ENCODE measurements at places on chromosomes 7 and 10.

GRCh38 chr7:43701500-43701854 lies 27.8 kb downstream of the COA1 start:
- DNase-seq = no peak

DNA sequence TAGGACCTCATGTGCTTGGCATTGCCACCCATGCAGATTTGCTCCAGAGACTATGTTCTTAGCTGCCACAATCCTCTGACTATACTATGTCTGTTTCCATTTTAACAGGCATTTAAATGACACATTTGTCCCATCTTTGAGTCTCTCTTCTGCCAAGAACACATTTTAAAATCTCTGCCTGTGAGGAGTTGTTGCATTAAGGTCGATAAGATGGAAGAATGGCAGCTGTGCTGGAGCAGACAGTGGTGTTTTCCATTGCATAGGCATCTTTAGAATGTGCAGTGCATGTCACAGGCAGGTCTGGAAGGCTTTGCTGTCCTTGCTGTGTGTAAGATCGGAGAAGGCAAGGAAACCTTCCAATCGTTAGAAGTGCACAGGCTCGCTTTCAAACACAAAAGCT lies 70.9 kb upstream of the CELF2 start:
- no peak for DNase-seq

DNA sequence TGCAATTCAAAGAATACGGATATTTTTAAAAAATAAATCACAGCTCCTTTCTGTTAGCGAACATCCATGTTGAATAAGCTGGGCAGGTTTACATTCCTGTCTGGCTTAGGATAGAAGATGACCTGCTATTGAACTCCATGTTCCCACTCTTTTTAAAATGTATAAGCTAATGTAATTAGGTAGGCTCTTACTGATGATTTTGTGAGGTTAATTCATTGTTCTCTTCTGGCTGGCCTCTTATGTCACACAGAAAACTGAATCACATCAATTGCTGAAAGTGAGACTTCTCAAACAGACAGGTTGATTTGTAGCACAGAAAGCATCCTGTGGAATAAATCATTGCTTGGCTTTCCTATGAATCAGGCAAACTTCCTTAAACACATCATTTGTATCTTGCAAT lies 24.2 kb downstream of the HGF start:
- no peak for DNase-seq

DNA sequence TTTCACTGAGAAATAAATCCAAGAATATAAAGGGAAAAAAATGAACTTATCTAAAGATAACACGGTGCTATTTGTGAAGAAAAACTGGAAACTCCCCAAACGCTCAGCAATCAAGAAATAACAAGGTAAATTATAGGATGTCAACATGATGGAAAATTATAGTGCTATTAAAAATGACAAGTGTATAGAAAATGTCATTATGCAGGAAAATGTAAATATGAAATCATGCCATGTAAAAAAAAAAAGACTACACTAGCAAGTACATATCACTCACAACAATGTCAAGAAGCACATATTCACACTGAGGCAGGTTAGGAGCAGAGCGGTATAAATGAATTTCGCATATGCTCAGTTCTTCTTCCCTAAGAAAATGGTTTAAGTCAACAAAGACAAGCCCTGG lies 27.7 kb downstream of the KLRG2 start:
- no peak for DNase-seq

DNA sequence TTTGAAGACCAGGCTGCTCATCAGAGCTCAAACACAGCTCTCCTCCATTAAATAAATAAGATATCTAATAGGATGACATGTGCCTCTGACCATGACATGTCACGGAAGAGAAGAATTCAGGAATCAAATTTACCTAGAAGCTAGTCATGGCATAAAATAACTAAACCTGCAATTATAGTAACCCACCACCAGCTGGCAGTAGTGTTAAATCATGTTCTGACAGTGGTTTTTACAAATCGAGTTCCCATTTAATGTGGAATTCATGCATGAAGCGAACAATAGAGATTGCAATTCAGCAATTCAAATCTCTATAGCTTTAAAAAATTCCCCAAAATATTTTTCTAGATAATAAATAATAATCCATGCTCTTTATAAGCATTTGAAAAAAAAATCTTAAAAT lies 74.6 kb upstream of the IKZF1 start:
- no peak for DNase-seq

DNA sequence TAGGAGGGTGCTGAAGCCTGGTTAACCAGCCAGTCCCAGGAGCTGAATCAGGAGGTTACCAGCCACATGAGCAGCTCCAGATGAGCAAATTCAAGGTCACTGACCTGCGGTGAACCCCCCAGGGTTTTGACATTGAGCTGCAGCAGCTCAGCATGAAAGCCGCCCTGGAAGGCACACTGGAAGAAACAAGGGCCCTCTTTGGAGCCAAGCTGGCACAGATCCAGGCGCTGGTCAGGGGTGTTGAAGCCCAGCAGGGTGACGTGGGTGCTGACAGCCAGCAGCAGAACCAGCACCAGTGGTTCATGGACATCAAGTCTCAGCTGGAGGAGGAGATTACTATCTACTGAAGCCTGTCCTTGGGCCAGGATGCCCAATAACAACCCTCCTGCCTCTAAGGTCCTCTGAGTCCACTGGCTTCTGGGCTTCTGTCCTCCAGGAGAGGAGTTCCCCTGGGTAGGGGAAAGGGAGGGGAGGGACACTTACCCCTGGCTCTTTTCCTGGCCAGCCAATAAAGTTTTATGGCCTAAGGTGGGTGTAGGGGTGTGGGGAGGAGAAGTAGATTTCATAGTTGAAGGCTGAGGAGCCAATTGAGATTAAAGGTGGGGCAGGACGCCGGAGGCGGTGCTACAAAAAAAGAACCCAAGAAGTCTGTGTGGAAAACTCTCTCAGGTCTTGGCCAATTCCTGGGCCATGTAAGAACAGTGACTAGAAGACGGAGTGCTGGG lies 29.4 kb upstream of the ATOH7 start:
- no peak for DNase-seq

GRCh38 chr7:47556511-47557180 lies 25.3 kb downstream of the TNS3 start:
- DNase-seq = no peak

DNA sequence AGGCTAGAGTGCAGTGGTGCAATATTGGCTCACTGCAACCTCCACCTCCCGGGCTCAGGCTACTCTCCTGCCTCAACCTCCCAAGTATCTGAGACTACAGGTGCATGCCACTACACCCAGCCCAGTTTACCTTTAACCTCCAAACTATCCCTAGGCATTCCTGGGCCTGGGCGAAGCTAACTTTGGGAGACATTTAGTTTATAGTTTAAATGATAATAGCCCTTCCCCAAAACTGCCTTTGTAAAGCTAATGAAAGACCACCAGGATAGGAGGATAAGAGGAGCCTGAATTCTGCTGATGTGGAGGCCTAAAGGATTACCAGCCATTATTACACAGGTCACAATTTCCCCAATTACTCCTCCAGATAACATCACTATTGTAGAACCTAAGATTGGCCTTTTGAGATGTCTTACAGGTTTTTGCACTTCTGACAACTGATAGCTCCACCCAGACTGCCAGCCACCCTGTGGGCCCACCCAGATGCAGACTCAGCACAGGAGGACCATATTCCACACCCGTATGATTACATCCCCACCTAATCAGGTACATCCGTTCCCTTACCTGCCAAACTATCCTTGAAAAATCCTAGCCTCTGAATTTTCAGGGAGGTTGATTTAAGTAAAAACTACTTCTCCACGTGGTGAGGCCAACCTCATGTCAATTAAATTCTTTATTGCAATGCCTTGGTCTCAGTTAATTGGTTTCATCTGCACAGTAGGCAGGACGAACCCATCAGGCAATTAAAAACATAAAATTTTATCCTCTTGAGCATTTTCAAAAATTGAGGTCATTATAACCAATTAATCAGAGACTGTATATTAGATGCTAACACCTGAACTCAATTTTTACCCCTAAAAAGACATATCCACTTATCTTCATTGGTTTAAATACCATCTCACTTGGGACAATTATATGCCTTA lies 62.3 kb upstream of the TMEM254 start:
- DNase-seq = no peak

- no peak for DNase-seq
Observed at GRCh38 chr7:36370046-36370445, 19.6 kb upstream of the ANLN start.

GRCh38 chr10:660970-661596 lies 28.4 kb downstream of the DIP2C start:
- DNase-seq = no peak

GRCh38 chr7:522071-522950 lies 2.7 kb upstream of the PDGFA start:
- DNase-seq = no peak

DNA sequence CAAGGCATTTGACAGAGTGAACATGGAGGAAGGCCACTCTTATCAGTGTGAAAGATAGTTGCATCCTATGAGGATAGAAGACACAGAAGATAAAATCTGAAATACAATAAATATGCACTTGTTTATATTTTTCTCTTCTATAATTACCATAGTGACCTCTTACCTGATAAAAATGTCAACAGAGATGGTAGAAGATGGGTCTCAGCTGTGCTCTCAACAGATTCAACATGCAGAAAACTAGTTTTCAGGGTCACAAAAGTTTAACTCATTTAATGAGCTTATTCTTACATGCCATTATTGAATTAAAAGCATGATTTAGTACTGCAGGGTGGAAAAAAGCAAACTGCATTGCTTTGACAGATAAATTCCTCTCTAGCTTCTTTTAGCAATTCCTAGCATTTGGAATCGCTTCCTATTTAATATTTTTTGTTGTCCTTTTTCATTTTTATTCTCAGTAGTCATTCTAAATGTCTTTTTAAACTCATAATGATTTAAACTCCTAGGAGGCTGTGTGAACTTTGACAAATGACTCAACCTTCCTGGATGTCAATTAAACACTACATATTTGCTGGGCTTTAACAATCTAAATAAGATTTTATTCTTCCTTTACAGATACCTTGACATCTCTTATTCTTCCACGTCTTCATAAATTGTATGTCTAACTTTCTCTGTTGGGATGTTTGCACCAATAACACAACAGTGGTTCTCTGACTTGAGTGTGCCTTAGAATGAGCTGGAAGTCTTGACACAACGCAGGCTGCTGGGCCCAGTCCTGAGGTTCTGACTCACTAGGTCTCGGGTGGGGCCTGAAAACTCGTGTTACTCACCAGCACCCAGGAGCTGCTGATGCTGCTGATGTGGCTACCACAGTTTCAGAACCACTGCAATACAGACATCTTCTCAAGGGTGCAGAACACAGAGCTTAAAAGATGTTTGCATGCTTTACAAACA lies 565.5 kb upstream of the IGFBP3 start:
- DNase-seq = no peak

DNA sequence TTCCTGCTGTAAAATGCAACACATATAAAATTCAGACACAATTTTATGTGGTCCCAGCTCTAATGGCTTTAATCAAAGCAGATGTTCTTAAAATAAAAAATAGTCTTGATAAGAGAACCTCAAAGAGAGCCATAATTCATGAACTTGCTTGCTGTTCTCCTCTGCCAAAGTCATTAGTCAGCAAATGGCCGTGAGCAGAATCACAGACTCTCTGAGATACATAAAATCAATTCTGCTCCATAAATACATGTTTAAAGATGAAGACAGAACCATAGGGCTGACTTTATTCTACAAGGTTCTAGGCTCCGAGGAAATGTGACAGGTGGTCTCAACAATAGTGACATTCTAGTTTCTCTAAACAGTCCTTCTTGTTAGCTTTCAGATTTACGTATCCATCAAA lies 29.8 kb downstream of the HSPA12A start:
- no peak for DNase-seq

DNA sequence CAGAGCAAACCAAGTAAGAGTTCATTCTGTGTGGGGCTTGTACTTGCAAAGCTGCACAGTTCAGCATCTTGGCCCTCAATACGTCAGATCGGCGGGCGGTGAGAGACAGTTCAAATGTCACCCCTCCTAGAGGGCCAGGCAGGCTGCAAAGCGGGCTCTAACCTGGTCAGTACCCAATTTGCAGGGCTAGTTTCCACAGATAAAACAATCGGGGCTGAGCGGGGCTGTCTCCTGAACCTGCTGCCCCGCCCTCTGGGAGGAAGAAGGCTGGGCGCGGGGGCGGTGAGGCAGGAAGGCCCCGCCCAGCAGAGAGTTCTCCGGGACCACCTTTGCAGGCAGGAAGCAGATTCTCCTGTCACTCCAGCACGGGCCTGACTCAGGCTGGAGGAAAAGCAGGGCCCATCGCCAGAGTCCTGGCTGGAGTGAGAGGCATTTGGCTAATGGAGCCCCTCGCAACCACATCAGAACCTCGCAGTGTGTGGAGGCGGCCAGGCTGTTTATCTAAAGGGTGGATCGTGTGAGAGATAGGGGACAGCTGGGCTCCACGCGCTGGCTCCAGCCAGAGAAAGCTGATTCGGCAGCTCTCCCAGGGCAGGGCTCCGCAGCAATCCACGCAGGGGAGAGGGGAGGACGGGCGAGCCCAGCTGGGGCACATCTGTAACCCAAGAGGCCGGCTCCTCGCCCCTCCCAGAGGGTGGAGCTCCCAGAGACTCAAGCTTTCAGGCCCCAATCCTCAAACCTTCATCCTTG lies 83.1 kb downstream of the SH3PXD2A start:
- DNase-seq = no peak
